ENCODE measurements at places on chromosomes 1 and 21.

- DNase-seq = peak; percentile 58
These were observed 197.0 kb upstream of the UBE2U start for GRCh38 chr1:64006276-64007051.

DNA sequence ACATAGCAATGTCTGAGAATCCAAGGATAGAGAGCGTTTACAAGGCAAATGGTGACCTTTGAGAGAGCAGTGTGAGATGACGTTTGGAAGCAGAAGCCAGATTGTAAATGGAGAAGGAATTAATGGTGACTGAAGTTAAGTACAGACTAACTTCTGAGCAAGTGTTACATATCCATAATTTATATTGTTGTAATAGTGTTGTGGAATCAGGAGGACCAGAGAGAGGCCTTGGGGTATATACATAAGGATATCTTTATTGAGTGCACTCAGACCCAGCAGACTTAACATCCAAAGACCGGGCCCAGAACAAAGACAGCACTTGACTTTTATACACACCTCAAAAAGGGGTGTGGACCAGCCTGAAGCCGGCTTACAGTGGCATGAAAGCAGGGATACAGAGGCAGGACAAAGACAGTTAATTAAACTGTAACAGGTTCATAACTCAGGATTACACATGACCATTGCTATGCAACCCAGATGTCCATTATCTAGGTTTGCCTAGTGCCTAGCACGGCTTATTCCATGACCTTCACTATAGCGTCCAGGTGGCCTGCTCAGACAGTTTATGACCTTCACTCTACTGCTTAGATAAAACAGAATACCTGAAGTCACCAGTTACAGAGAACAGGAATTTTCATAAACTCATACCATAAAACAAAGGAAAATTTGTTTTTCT, 2.7 kb upstream of the MGST3 start:
- DNase-seq = no peak

DNA sequence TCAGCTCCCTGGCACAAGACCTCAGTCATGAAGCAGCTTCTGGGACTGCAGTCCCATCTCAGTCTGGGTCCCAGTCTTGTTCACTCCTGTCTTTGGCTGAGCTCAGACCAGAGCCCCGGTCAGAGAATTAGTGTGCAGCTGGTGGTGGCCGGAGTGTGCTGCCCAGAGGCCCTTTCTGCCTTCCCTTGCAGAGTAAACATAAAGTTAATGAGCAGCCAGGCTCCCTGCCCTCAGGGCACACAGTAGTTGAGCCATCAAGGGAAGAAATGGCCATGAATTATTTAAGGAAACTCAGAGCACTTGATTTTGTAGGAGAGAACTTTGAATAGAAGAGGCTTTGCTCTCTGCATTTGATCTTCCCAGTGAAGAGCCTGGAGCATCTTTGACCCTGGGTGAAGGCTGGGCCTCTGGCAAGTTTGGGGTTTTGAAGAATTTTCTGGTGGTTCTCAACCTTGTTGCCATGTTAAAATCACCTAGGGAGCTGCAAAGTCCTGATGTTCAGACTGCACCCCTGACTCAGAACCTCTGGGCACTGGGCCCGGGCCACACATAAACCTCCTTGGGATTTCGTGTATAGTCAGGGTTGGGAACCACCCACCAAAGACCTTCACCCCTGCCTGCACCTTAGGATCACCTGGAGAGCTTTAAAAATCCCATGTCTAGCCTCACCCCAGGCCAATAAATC, 26.4 kb upstream of the SELENON start:
- peak; percentile 74 for DNase-seq

DNA sequence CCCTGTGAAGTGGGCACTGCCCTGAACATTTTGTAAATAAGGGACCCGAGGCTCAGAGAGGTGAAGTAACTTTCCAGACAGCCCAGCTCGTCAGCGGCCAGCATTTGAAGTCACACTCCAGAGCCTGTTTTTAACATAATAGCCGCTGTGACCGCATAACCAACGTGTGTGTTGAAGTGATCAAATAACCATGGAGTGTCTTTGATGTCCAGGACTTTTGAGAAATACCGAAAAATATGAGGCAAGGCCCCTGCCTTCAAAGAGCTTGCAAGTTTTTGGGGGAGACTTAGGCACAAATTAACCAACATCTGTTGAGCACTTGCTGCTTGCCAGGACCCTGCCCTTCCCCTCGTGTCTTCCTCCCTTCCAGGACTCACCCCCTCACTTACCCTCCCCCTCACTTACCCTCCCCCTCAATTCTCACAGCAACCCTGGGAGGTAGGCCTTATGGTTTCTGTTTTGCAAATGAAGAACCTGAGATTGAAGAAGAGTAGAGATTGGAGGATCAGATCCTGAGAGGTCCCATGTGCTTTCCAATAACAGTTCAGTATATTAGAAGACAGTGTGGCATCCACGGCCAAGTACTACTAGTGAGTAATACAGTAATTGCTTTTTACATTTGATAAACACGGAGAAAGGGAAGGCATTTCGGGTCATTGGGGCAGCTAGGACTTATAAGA, 1.3 kb upstream of the SLC16A1 start:
- peak; percentile 88 for DNase-seq

GRCh38 chr1:62726011-62726442, 37.8 kb upstream of the DOCK7 start:
- peak; percentile 48 for DNase-seq

DNA sequence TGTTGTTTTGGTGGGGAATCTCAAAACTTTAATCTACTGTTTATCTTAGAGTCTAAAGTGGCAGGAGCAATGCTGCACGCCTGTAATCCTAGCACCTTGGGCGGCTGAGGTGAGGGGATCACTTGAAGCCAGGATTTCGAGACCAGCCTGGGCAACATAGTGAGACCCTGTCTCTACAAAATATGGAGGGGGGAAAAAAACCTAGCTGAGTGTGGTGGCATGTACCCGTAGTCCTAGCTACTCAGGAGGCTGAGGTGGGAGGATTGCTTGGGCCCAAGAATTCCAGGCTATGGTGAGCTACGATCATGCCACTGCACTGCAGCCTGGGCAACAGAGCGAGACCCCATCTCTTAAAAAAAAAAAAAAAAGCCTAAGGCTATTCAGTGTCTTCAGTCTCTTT, 38.1 kb downstream of the POFUT2 start:
- no peak for DNase-seq

DNA sequence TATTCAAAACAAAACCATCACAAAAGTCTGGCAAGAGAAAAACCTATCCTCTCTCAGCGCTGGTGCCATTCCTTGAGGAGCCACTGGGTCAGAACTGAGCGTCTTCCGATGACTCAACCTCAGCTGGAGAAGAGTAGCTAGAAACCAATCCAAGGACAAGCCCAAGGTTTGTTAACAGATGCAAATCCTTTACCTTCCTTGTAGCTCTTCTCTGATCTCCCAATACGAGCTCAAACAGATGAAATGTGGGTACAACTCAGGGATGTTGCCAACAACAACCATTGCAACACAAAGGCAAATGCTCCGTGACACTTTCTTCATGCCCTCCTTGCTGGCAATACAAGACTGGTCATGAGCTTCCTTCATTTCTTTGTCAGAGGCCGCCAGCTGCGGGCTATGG, 337.1 kb downstream of the SIPA1L2 start:
- no peak for DNase-seq

- DNase-seq = no peak
These were observed 5.9 kb downstream of the FNDC10 start for GRCh38 chr1:1593834-1594601.

- no peak for DNase-seq
These were observed 12.6 kb downstream of the CDKN2C start for GRCh38 chr1:50982611-50983010.

GRCh38 chr1:231629132-231629531, 2.5 kb downstream of the DISC1 start:
- no peak for DNase-seq

GRCh38 chr1:938088-938683, 14.5 kb downstream of the SAMD11 start:
- DNase-seq = peak; percentile 50

DNA sequence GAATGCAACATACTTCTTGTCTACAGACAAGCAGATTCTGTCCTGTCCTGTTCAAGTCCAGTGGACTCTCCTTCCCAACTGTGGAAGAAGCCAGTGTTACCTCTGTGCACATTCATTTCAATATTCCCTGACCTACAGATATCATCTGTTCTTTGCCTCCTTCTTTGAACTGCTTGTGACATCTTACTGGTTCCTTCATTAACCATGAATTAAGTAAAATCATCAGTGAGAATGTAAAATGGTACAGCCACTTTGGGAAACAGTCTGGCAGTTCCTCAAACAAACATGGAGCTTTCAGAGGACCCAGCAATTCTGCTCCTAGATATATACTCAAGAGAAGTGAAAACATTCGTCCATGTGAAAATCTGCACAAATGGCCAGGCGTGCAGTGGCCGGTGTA, 6.8 kb downstream of the SRARP start:
- no peak for DNase-seq

DNA sequence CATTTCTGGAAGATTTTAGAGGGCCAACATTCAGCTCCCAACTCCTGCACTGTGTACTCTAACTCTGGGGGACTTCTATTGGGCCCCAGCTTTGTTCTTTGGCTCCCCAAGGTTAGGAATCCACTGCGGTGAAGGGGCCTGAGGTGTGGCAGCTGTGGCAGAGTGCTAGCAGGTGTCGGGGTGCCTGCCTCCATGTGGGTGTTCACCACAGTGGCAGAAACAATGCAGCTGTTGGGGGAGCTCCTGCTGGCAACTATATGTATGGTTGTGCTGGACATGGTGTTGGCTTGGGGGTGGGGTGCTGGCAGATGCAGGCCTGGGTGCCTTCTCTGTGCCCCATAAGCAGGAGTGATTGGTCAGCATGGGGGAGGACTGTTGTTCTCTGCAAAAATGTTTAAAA, 95.5 kb downstream of the ST6GALNAC3 start:
- DNase-seq = no peak

DNA sequence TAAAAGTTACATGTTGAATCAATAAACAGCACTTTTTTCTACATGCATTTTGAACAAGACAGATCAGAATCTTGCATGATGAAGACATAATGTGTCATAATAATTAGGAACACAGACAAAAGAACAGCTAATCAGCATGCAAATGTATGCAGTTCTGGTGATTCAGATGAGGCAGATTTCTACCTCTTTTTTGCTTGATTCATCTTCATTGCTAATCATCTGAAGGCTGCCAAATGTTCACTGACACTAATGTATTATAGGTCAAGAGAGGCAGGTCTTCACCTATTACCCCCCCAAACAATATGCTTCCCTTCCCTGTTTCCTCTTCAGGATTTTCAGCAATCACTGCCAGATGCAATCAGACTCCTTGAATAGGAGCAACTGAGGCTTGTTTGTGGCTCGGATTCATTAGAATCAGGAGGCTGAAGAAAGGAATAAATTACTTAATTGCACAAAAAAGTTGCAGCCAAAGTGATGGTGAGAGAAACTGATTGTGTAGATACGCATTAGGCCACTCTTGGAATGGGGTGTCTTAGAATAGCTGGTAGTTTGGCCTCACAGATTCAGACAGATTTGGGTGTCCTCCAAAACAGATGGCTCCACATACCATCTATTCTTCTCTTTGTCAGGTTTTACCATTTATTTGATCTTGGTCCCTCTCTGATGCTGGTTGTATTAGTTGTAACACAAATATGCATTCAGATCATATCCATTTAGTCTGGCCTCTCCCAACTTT, 275.4 kb downstream of the RPS6KC1 start:
- no peak for DNase-seq

GRCh38 chr1:151058692-151059091, 730 bp downstream of the CDC42SE1 start:
- DNase-seq = peak; percentile 60

GRCh38 chr1:87132284-87132870, 196.3 kb upstream of the LMO4 start:
- no peak for DNase-seq

- no peak for DNase-seq
These were observed 12.8 kb downstream of the CLDN17 start for GRCh38 chr21:30153697-30154340.

Data from adipocyte (in vitro differentiated cells).